H9 (cell line): ENCODE measurements at places on chromosomes 3 and 15. TPM values are rescaled to one million over a fixed set of nuclear protein-coding genes. Genes with fewer than 3 reads are reported as not detected.

DNA sequence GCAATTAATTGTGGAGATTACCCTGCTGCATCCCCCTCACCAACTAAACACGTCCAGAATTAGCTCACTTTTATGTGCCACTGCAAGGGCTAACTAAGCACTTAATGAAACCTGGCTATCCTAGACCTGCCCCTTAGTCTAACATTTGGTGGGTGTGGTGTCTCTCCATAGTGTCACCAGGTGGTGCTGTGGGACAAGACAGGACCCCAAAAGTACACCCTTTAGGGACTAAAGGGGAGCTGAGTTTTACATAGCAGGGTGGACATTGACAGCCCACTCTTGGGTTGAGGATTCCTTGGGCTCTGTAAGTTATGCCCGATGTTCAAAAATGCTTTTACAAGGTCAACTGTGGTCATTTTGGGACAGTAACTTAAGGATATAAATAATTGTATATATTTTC is 5.7 kb downstream of the DUT start:
- H3K36me3 ChIP-seq = peaks cover 51% of the 10 kb centered on the region
- no peak overlapping the region for H3K4me3 ChIP-seq
- H3K27ac ChIP-seq = no peak overlapping the region
- no peaks in the 10 kb centered on the region for H3K4me1 ChIP-seq

RASGRP1 gene
- total RNA-seq = 0.50 and 0.85 TPM in 2 replicates

DNA sequence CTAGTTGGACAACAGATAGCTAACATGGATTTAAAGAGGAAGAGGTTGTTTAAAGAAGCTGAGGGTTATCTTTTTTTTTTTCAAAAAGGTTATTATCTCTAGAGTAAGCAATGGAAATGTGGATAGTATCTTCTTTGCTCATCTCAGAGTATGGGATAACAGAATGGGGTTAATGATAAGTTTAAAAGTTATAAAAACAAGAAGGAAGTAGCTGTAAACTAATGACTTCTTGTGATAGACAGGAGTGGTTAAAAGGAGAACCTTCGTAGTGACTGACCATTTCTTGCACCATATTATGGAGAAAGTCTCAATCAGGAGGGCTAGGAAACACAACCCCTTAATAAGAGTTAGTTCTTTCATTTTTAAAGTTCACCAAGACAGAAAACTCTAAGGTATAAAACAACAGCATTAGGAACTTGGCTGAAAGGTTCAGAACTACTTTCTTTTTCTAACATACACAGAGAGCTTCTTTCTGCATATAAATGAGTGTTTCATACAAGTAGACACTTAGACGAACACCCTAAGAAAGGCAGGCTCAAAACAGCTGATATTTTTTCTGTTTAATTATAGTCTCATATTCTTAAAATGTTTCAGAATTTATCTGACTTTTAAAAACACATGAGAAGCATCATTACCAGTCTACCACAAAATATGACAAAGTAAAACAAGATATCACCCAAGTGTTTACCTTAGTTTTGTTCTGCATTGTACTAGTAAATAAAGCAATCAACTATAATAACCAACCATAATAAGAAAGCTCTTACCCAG is 140.0 kb downstream of the MEIS2 start:
- DNase-seq = no peak
- no peaks in the 10 kb centered on the region for H3K27me3 ChIP-seq
- H3K36me3 ChIP-seq = no peaks in the 10 kb centered on the region
- H3K27ac ChIP-seq = no peak overlapping the region
- H3K4me3 ChIP-seq = no peak overlapping the region

ASB14 gene
- total RNA-seq = not detected in 2 replicates

PARP15 gene
- total RNA-seq = 0.18 and 0.24 TPM in 2 replicates

DNA sequence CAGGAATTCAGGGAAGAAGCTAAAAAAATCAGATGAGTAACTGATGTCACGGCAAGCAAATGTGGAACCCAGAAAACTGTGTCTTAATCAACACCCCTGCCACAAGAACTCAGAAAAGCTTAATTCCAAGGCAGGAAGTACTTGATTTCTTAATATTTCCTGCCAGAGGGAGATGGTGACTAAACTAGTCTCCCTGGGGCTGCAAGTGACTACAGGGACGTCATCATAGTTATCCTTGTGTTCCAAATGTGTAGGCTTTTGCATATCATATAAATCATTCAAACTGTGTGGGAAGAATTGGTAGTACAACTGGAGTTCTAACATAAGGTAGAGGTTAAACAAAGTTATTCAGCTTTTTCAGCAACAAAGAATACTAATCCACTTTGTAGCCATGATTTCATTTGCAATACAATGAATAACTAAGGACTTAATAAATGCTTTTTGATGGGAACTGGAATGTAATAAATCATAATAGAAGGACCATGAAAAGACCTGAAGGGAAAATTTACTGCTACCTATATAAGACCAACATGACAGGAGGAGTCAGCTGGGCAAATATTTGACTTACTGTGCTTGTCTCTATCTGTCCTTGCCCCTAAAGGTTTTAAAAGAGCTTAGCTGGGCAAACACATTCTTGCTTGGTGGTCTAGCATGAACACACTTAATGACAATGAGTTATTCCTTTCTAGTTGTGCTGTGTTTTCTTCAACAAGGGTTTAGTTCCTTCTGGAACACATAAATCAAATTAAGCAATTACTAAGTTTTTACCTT is 76.0 kb upstream of the NECTIN3 start:
- DNase-seq = no peak
- H3K27ac ChIP-seq = no peak overlapping the region
- H3K4me3 ChIP-seq = no peak overlapping the region
- H3K36me3 ChIP-seq = peaks cover 18% of the 10 kb centered on the region
- no peaks in the 10 kb centered on the region for H3K27me3 ChIP-seq
